ENCODE measurements at places on chromosomes 11 and 22.
A peak's percentile ranks its signal among the peaks of the same experiment; 100 is the strongest.

GRCh38 chr11:93081694-93082093, 112.2 kb downstream of the MTNR1B start:
- no peak for DNase-seq

GRCh38 chr11:22477312-22477711, 139.1 kb downstream of the SLC17A6 start:
- no peak for DNase-seq

- DNase-seq = no peak
These were observed 870.3 kb downstream of the TBC1D22A start for GRCh38 chr22:47632701-47633100.

DNA sequence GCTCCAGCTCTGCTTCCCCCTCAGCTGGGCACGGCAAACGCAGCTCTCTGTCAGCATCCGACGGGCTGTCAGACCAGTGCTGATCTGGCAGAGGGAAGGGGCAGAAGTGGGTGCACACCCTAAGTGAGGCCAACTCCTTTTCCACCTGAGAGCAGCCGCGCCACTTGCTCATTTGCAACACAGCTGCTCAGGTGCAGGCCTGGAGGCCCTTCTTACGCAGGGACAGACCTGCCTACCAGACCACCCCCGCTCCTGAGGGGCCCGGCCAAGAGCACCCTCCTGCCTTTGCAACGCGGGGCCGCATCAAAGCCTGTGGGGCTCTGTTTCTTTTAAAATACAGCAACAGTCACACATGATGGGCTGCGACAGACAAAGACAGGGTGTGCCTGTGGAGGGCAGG, 47.8 kb upstream of the BID start:
- DNase-seq = no peak

GRCh38 chr11:3109434-3109833, 52.2 kb upstream of the CARS1 start:
- DNase-seq = no peak

GRCh38 chr22:44698531-44699421, 3.2 kb upstream of the PRR5 start:
- no peak for DNase-seq

- DNase-seq = no peak
These were observed 59.7 kb upstream of the RASD2 start for GRCh38 chr22:35480627-35481550.

DNA sequence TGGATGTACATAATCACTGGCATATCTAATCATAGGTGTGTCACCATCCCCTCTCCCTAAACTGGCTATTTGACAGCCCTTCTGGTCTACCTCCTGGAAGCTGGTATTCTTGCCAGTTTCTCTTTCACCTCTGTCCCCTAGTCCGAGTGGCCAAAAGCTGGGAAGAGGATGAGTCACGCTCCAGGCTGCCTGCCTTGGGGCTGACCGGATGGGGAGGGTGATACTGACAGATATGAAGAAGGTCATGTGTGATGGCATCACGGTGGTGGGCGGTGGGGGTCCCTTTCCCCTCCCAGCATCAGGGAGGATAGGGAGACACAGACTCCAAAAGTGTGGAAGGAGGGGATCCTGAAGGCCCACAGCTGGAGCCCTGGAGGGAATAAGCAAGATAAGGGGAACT, 4.8 kb downstream of the OAF start:
- DNase-seq = peak; percentile 71

- DNase-seq = no peak
These were observed 32.9 kb downstream of the LIMK2 start for GRCh38 chr22:31244943-31245451.

GRCh38 chr11:110747531-110747930, 35.3 kb upstream of the ARHGAP20 start:
- no peak for DNase-seq

DNA sequence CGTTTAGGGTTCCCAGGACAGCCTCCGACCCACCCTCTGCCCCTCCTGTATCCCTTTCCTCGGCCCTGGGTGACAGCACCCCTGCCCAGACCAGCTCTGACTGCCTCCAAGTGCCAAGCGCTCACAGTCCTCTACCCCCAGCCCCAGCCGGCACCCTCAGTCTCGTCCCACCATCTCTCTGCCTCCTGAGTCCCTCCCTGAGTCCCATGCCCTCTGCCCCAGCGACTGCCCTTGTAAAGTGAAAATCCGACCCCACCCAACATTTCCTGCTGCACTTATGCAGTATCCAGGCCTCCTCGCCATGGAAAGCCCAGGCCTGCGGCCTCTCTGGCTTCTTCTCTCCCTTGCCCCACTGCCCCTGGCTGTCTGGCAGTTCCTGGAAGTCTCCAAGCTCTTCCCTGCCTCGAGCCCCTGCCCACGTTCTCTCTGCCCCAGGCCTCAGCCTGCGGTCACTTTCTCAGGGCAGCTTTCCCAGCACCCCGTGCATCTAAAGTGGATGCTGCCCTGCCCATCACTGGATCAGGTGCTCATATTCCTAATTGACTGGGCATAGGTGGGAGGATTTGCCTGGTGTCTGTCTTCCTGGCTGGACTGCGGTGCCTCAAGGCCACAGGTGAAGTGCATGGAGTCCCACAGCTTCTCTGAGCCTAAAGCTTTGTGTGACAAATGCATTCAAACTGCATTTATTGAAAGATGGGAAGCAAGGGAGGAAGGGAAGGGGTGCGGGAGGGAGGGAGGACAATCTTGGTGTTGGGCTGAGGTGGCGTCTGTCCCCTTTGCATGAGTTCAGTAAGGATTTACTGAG, 17.7 kb upstream of the IL2RB start:
- DNase-seq = peak; percentile 24

DNA sequence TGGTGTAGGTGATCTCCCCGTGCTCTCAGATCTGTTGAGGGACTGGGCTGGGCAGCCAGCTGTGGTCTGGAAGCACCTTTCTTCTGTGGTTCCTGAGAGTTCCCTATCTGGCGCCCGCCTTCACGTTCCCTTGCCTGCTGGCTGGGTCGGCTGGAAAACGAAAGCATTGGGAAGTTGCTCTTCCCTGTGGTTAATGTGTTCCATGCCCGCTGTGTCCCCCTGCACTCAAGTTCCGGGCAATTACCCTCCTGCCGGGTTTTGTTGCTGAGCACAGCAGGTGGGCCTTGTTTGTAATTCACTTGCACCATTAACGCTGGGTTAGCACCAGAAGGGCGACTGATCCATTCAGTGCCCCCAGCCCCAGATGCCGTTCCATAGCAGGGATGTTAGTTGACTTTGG, 134.1 kb downstream of the GRIK4 start:
- no peak for DNase-seq

GRCh38 chr22:37696657-37697537, at the start of gene TRIOBP:
Gene TRIOBP, plus strand, starts transcription at chr22:37697048. Its CDS starts 4,318 bp downstream, at chr22:37701366.
- DNase-seq = peak; percentile 97

DNA sequence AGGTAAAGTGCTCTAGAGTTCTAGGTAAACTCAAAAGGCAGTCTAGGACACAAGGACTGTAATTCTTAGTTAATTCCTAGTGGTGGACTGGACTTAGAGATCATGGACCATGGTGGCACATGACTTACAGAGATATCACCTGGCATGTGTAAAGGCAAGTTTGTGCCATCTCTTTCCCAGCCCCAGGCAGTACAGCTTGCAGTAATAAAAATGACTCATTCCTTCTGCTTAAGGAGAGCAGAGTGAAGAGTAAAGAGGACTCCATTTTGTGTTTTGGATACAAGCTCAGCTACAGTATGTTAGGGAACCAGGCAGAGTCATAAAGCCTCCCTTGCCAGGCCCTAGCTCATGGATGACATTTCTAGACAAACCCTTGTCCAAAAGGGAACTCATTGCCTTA, 629.9 kb downstream of the JRKL start:
- DNase-seq = no peak

GRCh38 chr11:19294444-19294843, 53.7 kb upstream of the E2F8 start:
- DNase-seq = no peak

DNA sequence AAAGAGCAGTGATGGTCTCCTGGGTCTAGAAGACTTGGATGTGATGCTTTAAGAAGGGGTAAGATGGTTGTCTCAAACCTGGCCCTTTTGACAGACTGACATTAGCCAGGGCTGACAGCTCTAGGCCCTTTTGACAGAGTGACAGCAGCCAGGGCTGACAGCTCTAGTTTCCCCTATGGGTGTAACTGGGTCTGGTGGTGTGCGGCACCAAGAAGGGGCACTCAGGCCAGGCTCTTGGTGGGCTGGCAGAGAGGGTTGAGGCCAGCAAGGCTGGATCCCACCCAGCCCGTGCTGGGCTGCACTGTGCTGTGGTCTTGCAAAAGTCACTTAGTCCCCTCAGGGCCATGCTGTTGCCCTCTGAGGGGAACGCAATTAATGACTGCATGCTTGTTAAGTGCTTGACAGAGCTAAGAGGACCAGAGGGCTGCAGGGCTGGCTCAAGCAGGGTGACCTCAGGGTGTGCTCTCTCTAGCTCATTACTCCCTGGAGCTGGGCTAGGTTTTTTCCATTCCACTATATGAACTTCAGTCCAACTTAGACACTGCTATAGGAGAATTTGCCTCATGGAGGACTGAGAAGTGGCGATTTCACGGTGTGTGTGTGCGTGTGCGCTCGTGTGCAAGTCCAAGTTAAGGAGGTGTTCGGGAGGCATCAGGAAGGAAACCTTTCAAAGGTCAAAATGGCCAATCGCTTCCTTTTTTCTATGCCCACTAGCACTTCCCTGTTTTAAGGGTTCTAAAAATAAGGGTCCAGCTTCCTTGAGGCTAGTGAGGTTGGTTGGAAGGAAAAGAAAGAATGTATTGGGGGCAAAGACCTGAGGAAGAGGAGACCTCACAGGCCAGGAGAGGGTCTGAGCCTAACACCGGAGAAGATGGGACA, 4.4 kb downstream of the UBASH3B start:
- DNase-seq = no peak

GRCh38 chr11:125583496-125583895, 9.2 kb upstream of the STT3A start:
- DNase-seq = no peak

GRCh38 chr22:40855979-40856512, 393 bp downstream of the ST13 start:
- DNase-seq = peak; percentile 47

DNA sequence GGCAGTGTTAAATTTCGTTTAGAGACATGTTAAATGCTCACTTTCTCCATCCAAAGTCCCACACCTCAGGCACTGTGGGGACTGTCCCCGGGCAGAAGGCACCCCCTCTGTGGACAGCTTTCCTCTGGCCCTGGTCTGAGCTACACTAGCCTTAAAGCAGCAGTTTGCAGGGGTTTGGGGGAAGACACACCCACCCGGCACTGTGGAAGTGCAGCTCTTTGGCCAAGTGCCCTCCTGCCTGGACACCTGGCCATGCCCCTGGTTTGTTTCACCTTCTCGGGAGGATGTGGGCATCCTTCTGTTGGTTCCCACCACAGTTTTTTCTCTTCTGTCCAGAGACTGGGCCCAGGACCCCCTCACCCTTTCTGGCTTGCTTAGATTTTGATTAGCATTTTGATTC, 1254.7 kb downstream of the BRD1 start:
- no peak for DNase-seq

- no peak for DNase-seq
These were observed 122.0 kb downstream of the SLC17A6 start for GRCh38 chr11:22460181-22460580.

DNA sequence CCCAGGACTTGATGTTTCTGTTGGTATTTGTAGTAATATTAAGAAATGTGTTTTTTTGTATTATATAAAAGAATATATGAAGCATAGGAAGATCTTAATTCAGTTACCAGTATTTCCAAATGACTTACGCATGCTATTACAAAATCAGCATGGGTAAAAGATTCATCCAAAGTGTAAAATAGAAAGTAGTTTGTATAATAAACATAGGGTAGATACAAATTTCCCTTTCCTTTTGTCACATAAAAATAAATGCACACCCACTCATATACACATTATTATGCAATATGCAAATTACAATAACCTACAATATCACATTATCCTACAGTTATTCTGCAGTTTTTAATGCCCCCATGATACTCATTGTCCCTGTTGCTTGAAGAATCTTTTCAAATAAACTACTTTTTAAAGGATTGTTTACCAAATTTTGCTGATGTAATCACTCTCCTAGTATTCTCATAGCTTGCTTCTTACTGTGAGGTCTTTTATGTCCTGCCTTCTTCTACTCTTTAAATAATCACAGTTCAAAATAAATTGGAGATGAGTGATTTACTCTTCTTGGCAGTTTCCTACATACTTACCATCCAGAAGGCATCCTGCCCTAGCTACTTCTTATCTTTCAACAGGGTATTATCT, 244.0 kb downstream of the CASP12 start:
- no peak for DNase-seq

GRCh38 chr11:131331546-131331945, 38.9 kb upstream of the NTM start:
- no peak for DNase-seq

DNA sequence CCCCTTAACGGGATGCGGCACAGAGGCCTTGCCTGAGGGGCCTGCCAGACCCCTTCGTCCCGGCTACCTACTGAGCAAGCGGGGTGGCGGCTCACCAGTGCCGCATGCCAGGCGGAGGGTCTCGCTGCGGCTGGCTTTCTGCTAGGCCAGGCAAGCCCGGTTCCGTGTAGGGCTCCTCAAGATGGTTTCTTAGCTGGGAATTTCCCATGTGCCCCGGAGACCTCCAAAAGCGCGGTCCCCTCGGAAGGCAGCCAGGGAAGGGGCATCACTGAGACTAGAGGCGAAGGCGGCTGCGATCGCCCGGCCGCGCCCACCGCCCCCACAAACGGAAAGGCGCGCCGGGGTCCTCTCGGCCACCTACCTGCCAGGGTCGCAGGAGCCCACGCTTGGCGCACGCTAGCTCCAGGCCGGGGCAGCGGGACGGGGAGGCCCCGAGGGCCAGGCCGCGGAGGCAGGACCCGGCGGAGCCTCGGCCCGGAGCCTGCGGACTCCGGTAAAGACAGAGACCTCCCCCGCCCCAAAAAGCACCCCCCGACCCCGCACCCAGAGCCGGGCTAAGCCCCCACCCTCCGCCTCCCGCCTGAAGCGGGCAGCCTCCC, 23.8 kb downstream of the MICAL3 start:
- no peak for DNase-seq

DNA sequence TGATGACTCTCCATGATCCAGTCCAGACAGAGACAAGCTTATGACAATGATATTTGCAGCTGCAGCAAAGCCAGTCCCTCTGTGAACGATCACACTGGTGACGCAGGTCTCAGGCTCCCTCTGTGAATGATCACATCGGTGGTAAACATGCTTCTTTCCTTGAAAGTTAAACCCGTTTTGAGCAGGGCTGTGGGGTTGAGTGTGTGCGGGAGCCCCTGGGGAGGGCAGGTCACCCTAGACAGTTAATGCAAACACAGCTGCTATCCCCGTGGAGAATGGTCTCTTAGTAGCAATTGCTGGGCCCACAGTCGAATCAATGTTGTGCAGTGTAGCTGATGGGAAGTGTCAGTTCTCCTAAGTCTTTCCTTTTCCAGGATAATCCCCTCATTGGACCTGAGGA, 71.0 kb upstream of the KIRREL3 start:
- no peak for DNase-seq

DNA sequence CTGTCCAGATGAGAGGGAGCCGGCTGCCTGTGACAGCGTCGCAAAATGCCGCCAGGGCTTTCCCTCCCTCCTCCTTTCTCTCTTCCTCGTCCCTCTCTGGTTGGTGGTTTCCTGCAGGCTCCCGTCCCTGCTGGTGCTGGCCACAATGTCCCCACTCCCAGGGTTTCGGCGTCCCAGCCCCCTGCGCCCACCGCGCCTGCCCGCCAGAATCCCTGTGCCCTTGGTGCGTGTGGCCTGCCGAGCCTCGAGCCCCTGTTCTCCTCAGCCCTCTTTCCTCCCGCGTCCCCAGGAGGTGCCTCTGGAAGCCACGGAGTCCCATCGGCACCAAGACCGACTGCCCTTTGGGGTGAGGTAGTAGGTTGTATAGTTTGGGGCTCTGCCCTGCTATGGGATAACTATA, 37.9 kb upstream of the PPARA start:
- DNase-seq = no peak

- DNase-seq = no peak
These were observed 168.5 kb downstream of the ARHGAP42 start for GRCh38 chr11:100855466-100856067.

GRCh38 chr11:76834151-76834550, 26.6 kb upstream of the ACER3 start:
- no peak for DNase-seq

Data from left cardiac atrium (tissue), 4 donors.